Astrocyte (in vitro differentiated cells and primary cell): ENCODE measurements at places on chromosomes 2 and 18. TPM values are rescaled to one million over a fixed set of nuclear protein-coding genes. Genes with fewer than 3 reads are reported as not detected.

GRCh38 chr2:106356291-106356690, 111.9 kb downstream of the RGPD3 start:
- H3K36me3 ChIP-seq, result no peaks in the 10 kb centered on the region
- DNase-seq, result no peak
- no peak overlapping the region for H3K27ac ChIP-seq
- no peaks in the 10 kb centered on the region for H3K4me1 ChIP-seq

DNA sequence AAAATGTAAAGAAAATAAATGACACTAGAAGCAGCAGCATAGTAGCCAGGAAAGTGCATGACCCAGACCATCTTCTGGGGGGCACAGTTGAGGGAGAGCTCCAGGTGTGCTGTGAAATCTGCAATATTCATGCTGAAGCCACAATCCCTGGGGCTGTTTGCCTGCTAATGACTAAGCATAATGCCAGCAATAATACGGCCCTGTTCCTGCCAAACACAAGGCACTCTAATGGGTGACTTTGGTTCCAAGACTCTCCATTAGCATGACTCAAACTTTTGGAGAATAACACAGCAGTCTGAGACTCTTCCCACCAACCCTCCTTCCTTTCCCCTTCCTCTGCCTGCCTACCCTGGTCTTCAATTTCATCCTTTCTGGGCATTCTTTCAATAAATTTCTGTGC, 77.9 kb upstream of the DOCK10 start:
- peak; percentile 64 for DNase-seq
- no peaks in the 10 kb centered on the region for H3K36me3 ChIP-seq
- H3K27ac ChIP-seq, result no peak overlapping the region
- H3K27me3 ChIP-seq, result no peaks in the 10 kb centered on the region
- H3K4me1 ChIP-seq, result peaks cover 5% of the 10 kb centered on the region

Gene FSIP2
- total RNA-seq, result 0.77 and 0.86 TPM in 2 replicates

DNA sequence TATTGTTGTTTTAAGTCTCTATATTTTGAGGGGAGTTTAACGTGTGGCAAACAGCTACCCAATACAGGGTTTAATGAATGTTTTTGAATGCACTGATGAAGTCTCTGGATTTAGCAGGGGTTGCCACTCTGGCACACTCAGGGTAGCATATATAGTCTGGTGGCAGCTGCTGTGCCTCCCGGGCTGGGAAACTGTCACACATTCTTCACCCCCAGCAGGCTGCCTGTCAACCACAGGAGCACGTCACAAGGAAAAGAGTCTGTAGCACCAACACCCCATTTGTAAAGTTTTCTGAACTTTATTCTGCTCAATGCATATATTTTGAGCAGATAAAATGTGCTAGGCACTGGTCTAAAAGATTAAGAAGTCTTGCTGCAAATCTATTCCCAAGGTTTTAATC, 39.3 kb downstream of the NGEF start:
- H3K4me3 ChIP-seq, result no peak overlapping the region
- no peak overlapping the region for H3K27ac ChIP-seq
- no peak for DNase-seq
- peaks cover 2% of the 10 kb centered on the region for H3K27me3 ChIP-seq
- no peaks in the 10 kb centered on the region for H3K36me3 ChIP-seq

DNA sequence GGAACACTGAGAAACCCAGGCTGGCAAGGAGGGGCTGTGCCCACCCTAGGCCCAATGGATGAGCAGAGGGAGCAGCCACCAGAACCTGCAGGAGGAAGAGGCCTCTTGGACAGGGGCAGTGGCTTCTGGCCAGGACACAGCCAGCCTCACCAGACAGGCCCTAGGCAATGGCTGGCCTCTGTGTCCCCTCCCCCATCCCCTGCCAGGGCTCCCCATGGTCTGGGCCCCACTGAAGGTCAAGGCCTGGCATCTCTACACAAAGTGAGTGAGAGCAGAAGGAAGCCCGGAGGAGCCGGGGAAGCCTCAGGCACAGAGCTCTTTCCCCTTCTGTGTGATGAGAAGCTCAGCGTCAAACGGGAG, 6.3 kb downstream of the PRLH start:
- H3K27ac ChIP-seq, result no peak overlapping the region
- H3K4me3 ChIP-seq, result no peak overlapping the region
- H3K27me3 ChIP-seq, result no peaks in the 10 kb centered on the region
- DNase-seq, result no peak

DNA sequence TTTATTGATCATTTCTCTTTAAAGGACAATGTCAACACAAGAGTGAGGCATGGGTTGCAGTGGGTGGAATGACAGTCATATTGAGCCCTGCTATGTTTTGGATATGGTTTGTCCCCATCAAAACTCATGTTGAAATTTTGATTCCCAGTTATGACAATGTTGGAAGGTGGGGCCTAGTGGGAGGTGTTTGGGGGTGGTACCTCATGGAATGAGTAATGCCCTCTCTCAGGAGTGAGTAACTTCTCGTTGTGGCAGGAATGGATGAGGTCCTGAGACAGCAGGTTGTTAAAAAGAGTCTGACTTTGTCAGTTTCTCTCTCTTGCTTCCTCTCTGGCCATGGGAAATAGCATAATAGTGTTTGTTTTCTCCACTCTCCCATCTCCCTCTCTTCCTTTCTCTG, 345.3 kb downstream of the DCC start:
- no peak for DNase-seq
- H3K27me3 ChIP-seq, result no peaks in the 10 kb centered on the region
- H3K4me3 ChIP-seq, result no peak overlapping the region
- no peaks in the 10 kb centered on the region for H3K36me3 ChIP-seq
